HCEC 1CT (cell line): ENCODE measurements at places on chromosomes 3 and 15.
A peak's percentile ranks its signal among the peaks of the same experiment; 100 is the strongest.

GRCh38 chr3:184540777-184541681, 20.6 kb upstream of the EPHB3 start:
- no peak for DNase-seq

- DNase-seq: no peak
Measured at GRCh38 chr3:44842376-44842775, 19.3 kb upstream of the TMEM42 start.

DNA sequence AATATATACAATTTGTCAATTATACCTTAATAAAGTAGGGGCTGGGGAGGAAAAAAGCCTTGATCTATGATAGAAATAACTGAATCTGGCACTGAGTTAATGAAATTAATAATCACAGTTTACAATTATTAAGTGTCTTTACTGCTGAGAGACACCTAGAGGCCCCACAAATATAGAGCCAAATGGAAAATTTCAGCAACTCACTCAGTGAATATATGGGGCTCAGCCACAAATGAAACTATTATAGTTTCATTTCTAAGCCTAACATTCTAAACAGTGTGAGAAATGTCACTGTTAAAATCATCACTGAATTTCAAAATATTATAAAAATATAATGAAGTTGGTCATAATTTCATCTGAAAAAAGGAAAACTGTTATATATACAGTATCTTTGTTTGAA, 40.3 kb downstream of the GNB4 start:
- no peak for DNase-seq

- DNase-seq: no peak
Measured at GRCh38 chr3:133455960-133456359, 56.1 kb downstream of the BFSP2 start.

GRCh38 chr3:105836533-105836932, 32.3 kb downstream of the CBLB start:
- peak; percentile 80 for DNase-seq
